ENCODE measurements at places on chromosomes 2 and 18.

GRCh38 chr2:1553671-1554295 is 140.5 kb downstream of the TPO start:
- no peak for DNase-seq

DNA sequence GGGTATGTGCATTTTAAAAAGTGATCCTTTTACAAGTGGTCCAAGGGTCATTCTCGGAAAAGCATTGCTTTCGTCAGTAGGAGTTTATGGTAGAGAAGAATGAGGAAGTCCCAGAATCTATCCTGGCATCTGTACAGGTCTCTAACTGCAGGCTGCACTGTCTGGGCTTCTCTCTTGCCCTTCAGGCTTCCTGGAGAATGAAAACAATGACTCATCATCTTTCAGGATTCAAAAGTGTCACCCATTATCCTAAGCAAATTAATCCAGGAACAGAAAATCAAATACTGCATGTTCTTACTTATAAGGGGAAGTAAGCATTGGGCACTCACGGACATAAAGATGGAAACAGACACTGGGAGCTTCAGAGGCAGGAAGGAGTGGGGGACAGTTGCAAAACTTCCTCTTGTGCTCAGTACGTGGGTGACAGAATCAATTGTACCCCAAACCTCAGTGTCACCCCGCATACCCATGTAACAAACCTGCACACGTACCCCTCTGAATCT is 60.2 kb upstream of the TXNDC2 start:
- DNase-seq = no peak

- no peak for DNase-seq
Observed at GRCh38 chr2:66580166-66581049, 145.5 kb downstream of the MEIS1 start.

- DNase-seq = no peak
Observed at GRCh38 chr18:35682281-35682867, 100.8 kb downstream of the GALNT1 start.

- DNase-seq = no peak
Observed at GRCh38 chr2:228527197-228527881, 345.9 kb upstream of the SPHKAP start.

DNA sequence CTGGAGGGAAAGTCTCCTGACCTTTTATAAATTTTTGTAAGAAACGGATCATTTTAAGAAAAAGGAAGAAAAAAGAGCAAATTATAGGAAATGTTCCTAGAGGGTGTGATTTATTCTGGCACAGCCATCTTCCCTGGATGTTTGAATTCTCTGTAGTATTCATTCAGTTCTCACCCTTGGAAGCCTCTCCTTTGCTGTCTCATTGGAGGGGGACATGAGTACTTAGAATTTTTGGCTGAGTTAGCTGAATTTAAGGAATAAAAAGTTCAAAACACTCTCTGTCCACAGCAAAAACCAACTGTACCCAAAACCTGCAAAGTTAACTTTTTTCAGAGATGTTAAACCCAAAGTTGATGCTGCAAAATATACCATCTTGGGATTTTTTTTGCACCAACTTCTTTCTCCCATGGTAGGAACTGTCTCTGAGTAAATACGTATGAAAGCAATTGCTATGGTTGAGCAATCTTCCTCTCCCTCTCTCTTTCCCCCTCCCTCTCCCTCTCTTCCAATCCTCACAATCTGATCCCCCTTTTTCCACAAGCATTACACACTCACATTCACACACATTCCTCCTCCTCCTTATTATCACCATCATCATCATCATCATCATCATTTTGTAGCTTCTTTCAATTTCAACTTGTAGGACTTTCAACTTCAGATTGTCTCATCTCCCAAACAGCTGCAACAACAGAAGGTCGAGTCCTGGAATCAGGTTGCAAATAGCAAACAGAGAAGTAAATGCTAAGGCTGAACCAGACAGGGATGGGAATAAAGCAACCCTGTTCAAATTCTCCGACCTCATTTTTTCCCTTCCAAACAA is 183.7 kb downstream of the GFPT1 start:
- DNase-seq = no peak

GRCh38 chr18:9135081-9135911 is 1.3 kb upstream of the ANKRD12 start:
- DNase-seq = no peak

DNA sequence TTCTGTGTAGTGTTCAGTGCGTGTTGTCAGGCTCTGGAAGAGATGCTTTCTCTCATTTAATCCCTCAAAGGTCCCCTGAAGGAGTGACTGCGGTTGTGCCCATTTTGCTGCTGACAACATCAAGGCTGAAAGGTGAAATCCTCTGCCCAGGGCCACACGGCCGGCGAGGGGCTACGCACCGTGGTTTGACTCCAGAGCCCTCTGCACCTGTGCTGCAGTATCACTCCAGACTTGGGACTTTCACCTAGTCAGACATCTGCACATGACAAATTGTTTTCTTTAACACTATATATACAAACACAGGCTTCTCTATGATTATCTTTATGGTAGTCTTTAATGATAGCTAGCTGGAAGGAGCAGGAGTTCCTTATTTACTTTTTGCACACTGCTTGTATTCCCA is 90.2 kb downstream of the ARMC9 start:
- no peak for DNase-seq

GRCh38 chr2:189763908-189764661 is 1.5 kb upstream of the OSGEPL1 start:
- no peak for DNase-seq

- peak; percentile 60 for DNase-seq
Observed at GRCh38 chr2:88159955-88160415, 10.2 kb upstream of the THNSL2 start.

- no peak for DNase-seq
Observed at GRCh38 chr2:138893746-138894145, 113.6 kb upstream of the NXPH2 start.

GRCh38 chr2:74554820-74555531 is 456 bp downstream of the DOK1 start:
- DNase-seq = no peak

DNA sequence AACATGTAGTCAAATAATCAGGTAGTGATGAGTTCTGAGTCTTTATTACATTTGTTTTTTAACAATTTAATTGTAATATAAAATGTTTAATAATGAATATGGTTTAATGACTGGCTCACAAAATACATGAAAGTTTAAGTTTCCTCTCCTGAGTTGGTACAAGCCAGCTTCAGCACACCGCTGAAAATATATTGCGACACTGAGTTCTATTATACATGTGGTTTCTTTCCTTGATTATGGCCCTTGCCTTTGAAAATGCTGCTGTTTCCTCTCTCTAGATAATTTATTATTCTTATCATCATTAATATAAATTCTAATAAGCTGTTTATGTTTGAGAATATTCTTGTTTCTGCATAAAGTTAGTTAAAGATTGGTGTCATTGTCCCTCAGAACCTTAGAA is 249.3 kb downstream of the PARD3B start:
- DNase-seq = no peak

DNA sequence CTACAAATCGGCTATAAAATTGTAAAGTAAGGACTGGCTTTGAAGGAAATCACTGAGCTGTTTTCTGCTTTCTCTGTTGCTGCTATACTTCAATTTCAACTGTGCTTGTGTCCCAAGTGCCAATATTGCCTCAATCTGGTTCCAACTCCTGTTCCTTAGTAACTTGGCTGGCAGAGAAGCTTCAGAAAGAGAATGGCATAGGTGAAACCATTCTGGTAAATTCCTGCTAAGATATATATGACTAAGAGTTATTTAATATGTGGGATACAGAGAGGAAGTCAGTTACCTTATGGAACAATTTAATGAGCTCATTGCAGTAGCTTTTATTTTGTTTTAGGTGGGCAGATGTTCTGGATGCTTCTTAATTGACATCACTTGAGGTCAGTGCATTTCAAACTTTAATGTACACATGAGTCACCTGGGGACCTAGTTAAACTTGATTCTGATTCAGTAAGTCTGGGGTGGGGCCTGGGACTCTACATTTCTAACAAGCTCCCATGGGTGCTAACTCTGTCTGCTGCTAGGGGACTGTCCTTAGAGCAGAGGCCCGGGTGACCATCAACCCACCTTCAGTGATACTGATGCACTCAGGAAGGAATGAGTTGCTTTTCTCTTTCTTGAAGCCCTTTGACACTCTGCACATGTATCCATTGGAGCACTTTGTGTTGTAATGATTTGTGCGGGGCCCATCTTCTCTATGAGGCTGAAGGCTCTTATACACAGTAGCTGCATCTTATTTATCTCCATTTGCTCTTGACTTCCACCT is 47.6 kb downstream of the LIPG start:
- DNase-seq = no peak

GRCh38 chr2:228140934-228141528 is 40.5 kb downstream of the SPHKAP start:
- no peak for DNase-seq

DNA sequence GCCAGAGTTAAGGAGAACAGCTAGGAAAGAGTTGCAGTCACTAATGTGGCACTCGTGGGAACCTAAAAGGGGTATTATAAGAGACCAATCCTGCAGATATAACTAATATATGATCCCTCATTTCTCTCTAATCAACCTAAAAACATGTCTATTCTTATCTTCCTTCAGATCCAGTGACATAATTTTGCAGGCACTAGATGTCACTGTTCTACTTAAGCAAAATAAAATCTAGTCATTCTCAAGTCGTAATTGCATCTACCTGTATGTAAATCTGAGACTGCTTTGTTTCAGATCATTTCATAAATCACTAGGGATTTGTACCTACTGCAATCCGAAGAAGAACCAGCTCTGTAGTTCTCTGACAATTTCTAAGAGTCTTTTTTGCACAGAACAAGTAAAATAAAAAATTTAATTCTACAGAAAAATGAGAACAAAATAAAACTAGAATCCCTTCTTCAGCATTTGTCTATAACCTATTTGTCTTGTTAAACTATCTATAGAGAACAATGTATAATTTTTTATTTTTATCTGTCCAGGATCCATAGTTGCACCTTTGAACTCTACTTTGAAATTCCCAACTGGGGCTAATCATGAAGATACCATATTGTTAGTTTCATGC is 56.5 kb upstream of the ERBB4 start:
- DNase-seq = no peak

DNA sequence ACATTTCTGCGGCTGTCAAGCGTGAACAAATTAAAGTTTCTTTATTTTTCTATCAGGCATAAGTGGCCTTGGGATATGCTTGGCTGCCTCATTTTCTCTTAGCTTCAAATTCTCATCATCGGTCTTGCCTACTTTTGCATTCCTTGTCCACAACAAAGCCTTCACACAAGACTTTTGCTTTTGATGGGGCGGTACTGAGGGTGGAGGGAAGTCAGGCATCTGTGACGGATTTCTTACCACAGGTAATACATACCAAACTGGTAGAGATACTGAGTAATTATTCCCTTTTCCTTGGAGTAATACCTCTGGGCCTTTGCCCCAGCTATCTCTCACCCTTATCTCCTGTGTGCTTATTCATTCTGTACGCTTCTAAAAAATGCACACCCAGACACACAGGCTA is 468.3 kb upstream of the RGPD4 start:
- DNase-seq = no peak

DNA sequence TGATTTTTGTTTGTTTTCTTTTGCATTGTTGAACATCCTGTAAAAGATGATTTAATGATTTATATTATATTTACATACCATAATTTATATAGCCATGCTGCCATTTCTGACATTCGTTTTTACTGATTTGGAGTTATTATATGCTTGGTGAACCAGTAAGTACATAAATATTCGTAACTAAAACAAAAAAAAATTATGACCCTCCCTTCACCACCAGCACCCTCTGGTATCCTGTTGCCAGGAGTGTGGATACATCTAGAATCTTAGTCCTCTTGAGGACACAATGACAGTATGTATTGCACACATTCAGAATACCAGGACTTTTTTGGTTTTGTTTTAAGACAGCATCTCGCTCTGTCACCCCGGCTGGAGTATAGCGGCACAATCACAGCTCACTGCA is 43.9 kb upstream of the B3GNT7 start:
- no peak for DNase-seq

DNA sequence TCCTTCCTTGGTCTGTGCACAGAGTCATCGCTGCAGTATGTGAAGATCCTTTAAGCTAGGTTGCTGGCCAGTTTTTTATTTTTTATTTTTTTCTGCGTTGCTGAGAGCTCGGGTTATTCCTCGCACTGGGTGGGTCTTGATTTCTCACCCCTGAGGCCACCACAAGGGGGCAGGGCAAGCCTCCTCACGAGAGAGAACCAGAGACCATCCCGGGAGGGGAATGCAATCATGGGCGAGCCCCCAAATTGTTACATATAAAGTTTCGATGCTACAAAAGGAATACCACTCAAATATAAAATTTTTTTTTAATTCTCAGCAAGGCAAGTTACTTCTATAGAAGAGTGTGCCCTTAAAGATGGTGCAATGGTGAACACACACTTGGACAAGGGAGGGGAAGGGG is 24.9 kb downstream of the HTR2B start:
- DNase-seq = peak; percentile 33

DNA sequence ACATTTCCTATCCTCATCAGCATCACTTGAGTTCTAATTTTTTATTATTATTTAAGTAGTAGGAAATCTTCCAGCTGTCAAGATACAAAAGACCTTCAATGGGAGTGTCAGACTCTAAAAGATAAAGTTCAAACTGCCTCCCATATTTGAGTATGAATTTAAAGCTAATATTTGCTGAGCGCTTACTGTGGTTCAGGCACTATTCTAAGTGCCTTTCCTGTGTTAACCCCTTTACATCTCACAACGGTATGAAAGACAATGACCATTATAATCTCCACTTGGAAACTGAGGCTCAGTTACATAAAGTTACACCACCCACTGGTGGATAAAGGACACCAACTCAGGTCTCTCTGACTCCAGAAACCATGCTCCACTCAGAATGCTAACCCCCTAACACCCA is 39.9 kb downstream of the RAB6C start:
- no peak for DNase-seq

DNA sequence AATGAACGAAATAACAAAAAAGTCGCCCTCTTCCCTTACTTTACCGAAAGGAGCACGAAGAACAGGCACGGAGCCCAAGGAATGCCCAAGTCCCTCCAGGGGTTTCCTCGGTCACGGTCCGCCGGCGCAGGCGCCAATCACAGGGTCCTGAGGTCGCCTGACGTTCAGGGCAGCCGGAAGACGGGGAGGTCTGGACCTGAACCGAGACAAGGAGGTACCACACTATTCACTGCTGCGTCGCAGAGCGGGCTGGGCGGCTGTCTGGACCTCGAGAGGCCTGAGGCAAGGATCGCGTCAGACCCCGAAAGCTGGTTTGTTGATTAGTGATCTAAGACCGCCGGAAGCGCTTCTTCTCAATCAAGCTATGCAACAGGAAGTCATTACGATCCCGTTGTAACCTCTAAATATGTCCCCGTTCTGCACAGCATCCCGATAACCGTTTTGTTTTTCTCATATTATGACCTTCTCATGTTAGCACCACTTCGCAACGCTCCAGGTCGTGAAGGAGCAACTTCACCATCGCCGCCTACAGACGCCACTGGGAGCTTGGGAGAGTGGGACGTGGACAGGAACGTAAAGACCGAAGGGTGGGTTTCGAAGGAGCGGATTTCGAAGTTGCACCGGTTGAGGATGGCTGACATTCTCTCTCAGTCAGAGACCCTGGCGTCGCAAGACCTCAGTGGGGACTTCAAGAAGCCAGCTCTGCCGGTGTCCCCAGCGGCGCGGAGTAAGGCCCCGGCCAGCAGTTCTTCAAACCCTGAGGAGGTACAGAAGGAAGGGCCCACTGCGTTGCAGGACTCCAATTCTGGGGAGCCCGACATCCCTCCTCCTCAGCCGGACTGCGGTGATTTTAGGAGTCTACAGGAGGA is at the start of the genes SLC4A1AP and SUPT7L:
Gene SLC4A1AP (plus strand): TSS at position 605 of the 869 bp plus-strand sequence. CDS start 26 bp downstream, at position 631.
Gene SUPT7L (minus strand): TSS at position 330 of the 869 bp plus-strand sequence. CDS start 1,422 bp downstream, outside the sequence.
- peak; percentile 55 for DNase-seq

All from iPS DF 6.9 (cell line).